ENCODE measurements at places on chromosomes 5 and 9.

- DNase-seq, result no peak
These were observed 85.4 kb downstream of the HSD17B4 start for GRCh38 chr5:119537704-119538103.

DNA sequence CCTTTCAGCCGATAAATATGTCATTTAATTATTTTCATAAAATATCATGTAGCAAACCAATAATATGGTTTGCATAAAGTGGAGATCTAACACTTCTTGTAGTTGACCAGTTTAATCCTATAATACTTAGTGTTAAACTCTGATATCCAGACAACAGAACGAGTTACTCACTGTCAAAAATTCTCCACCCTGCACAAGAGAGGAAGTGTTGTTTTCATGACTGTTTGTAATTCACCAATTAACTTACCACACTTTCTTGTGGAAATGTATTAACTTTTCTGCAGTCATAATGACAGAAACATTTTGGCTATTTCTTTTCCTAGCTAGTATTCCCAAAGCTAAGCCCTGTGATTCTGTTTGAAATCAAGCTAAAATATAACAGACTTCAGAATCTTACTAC lies 555.3 kb upstream of the FTMT start:
- DNase-seq, result peak; percentile 38

DNA sequence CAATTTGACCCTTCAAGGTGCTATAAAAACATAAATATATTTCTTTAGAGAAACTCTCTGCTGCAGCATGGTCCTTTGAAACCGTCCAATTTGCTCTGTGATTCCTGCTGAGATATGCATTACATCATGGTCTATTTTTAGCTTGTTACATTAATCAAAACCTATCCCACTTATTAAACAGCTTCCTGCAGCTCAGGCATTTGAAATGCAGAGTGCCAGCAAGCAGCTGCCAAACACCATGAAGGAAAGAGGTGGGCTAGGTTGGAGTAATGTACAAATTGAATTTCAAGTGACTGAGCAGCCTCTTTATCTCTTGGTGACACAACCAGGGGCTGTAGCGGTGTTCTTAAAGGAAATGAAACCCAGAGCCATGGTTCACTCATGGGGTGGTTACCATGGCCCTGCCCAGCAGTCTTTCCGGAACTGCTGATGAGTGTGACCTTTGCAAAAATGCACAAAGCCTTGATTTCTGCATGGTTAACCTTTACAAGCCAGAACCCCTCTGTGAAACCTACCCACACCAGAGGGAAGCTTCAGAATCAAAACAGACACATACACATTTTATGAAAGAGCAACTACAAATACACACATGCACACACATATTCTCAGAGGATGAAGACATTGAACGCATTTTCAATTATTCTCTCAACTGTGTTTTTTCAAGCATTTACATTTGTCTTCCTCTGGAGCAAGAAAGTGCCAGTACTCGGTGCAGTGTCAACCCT lies 155.8 kb upstream of the ZNF608 start:
- peak; percentile 88 for DNase-seq

- DNase-seq, result no peak
These were observed 2.7 kb upstream of the LHX2 start for GRCh38 chr9:124008694-124009530.

DNA sequence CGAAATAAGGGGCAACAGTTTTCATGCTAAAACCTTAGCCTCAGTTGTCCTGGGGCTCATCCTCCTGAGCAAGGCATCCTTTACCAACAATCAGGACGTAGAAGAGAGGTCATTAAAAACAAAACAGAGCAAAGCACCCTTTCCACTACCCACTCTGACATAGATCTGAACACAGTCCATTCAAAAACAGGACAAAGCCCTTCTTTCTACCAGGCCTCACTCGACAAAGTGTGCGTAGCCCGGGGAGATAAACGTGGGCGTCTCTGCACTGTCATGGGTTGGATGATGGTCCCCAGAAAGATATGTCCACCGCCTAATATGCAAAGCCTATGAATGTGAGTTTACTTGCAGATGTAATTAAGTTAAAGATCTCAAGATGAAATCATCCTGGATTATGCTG lies 60.6 kb upstream of the TAS2R1 start:
- DNase-seq, result no peak

- peak; percentile 25 for DNase-seq
These were observed 20.9 kb downstream of the MORN5 start for GRCh38 chr9:122180633-122181032.

DNA sequence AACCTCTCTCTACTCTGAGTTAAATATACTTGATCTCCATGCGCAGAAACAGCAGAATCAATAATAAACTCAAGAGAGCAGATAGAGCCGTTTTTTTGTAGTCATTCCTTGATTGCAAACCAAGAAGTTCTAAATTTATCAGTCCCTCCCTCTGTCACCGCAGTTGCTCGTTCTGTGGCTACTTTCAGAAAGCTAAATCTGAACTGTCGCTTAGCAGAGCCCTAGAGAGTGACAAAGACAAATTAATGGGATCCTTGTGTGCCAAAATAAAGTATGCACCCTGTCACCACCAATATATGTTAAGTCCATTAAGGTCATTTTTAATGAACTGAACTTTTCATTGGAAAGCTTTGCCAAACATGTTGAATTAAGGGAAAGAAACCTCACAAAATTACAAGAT lies 218.3 kb downstream of the ADAMTSL1 start:
- DNase-seq, result peak; percentile 39

DNA sequence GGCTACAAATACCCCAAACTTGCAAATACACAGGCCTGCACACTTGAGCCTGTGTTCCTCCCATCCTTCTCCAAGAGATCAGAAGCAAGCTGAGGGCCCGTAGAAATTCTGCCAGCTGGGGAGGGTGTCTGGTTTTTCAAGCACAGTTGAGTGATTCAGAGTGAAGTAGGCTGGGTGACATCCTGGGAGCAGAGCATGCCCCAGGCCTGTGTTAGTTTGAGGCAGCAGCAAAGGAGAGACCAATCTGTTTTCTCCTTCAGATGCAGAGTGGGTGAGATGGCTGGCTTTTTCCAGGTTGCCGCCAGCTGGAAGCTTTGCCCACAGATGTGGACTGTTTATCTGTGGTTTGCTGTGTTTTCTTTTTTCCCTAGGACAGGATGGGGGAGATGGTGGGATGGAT lies 63.1 kb downstream of the RCL1 start:
- no peak for DNase-seq

GRCh38 chr9:97558701-97559101 lies 57.2 kb downstream of the TMOD1 start:
- DNase-seq, result no peak

DNA sequence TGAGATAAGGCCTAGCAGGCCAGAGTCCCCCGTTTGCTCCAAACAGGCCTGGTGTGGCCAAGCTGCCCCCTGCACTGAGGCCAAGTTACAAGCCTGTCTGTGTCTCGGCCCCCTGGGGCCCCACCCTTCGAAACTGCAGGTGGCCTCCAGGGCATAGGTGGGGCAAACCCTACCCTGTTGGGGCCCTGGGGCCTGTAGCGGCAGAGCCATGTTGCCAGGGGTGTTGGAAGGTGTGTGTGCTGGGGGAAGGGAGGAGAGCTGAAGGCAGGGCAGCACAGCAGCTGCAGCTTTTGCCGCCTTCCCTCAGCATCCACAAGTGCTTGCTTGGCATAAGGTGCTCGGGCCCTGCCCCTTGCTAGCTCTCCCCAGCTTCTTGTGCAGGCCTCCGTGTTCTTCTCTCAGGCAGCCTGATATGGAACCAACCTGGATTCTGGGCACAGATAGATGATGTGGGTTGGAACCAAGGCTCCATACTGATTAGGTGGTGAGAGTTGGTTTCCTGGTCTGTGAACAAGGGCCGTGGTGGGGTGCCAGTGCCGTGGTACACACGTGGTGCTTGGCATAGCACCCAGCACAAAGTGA lies 12.7 kb downstream of the IRF1 start:
- no peak for DNase-seq

DNA sequence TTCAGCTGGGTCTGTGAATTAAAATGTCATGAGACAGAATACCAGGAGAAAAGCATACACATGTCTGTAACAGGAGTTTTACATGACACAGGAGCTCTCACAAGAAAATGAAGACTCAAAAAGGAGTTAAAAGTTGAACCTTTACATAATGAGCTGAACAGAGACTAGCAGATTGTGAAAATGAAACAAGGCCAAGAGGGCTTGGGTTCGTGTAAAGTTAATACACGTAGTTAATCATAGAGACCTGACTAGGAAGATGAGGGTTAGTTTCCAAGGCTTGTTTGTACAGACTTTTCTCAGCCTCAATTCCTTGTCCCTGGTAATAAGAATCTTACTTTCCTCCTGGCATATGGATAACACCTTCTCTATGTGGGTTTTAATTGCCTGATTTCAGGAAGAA lies 1294.0 kb downstream of the MAT2B start:
- no peak for DNase-seq

- DNase-seq, result no peak
These were observed 28.6 kb upstream of the TNC start for GRCh38 chr9:115146581-115147021.

Data from MV-4-11 (cell line).